Occipital lobe (tissue), 3 donors: ENCODE measurements at places on chromosomes 4 and X. TPM values are rescaled to one million over a fixed set of nuclear protein-coding genes. Genes with fewer than 3 reads are reported as not detected.

The KLHL15 gene
- 40.4 TPM for total RNA-seq

The PAGE2B gene
- total RNA-seq: not detected

The ASB12 gene
- 0.31 TPM for total RNA-seq

The SGMS2 gene
- 0.94 TPM for total RNA-seq

The CENPVL1 gene
- 1.7 TPM for total RNA-seq

The PCDH18 gene
- 26.0 TPM for total RNA-seq

The TEX13B gene
- not detected for total RNA-seq

The IGBP1 gene
- total RNA-seq: 94.7 TPM

The KDM6A gene
- 46.3 TPM for total RNA-seq

The SHROOM4 gene
- total RNA-seq: 1.7 TPM

The AFM gene
- total RNA-seq: not detected
